ENCODE measurements at places on chromosomes 1 and 21.
A peak's percentile ranks its signal among the peaks of the same experiment; 100 is the strongest.

DNA sequence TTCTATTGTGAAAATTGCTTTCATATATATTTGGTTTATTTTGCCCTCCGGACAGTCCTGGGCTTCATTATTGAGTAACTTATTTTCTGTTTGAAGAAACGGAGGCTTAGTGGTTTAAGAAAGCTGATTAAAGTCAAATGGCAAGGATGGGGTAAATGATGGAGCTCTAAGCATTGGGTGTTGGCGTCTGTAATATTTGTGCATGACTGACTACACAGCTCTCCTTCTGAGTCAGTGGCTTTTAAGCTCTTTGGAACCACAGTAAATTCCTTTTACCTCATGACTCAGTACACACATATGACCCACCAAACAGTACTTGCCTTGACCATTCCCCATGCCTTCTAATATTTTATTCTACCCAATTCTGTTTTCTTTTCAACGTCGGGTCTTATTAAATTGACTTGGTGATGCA lies 21.0 kb downstream of the B3GALT5 start:
- no peak overlapping the region for H3K27ac ChIP-seq
- H3K27me3 ChIP-seq: no peaks in the 10 kb centered on the region
- H3K4me3 ChIP-seq: no peak overlapping the region
- no peak for DNase-seq
- no peaks in the 10 kb centered on the region for H3K36me3 ChIP-seq

GRCh38 chr21:35482933-35483662 lies 434.0 kb upstream of the RUNX1 start:
- H3K27me3 ChIP-seq: no peaks in the 10 kb centered on the region
- DNase-seq: no peak
- H3K4me3 ChIP-seq: no peak overlapping the region
- no peaks in the 10 kb centered on the region for H3K4me1 ChIP-seq
- no peaks in the 10 kb centered on the region for H3K36me3 ChIP-seq

- H3K27ac ChIP-seq: no peak overlapping the region
- H3K4me1 ChIP-seq: peaks cover 16% of the 10 kb centered on the region
- peaks cover 50% of the 10 kb centered on the region for H3K27me3 ChIP-seq
- no peaks in the 10 kb centered on the region for H3K36me3 ChIP-seq
- no peak for DNase-seq
These were observed 2.9 kb upstream of the CRABP2 start for GRCh38 chr1:156708218-156708661.

- no peak overlapping the region for H3K4me3 ChIP-seq
- H3K27ac ChIP-seq: no peak overlapping the region
- H3K27me3 ChIP-seq: no peaks in the 10 kb centered on the region
- H3K4me1 ChIP-seq: no peaks in the 10 kb centered on the region
These were observed 35.6 kb downstream of the EEIG2 start for GRCh38 chr1:108595507-108595906.

DNA sequence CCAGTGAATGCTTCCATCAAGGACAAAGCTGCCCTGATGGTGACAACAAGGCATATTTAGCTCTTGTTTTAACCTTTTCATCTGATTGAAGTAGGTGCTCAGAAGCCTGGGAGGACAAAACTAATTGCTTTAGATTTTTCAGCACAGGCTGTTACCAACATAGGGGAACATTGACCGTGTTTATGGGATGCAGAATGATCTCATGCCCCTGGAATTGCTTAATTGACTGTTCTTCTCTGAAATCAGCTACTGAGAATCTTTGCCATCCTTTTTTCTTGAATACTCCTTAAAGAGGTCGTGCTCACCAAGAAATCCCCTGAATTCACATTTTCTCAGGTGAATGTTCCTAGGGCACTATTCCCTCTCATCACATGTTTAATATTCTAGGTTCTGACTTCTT lies 95.9 kb upstream of the CCDC190 start:
- H3K4me1 ChIP-seq: no peaks in the 10 kb centered on the region
- no peak for DNase-seq
- no peaks in the 10 kb centered on the region for H3K27me3 ChIP-seq
- no peak overlapping the region for H3K4me3 ChIP-seq

- DNase-seq: no peak
- peaks cover 59% of the 10 kb centered on the region for H3K27me3 ChIP-seq
- no peaks in the 10 kb centered on the region for H3K36me3 ChIP-seq
- peak overlapping the region; percentile 22 for H3K4me3 ChIP-seq
These were observed 7.9 kb downstream of the SLC45A3 start for GRCh38 chr1:205672395-205672889.

DNA sequence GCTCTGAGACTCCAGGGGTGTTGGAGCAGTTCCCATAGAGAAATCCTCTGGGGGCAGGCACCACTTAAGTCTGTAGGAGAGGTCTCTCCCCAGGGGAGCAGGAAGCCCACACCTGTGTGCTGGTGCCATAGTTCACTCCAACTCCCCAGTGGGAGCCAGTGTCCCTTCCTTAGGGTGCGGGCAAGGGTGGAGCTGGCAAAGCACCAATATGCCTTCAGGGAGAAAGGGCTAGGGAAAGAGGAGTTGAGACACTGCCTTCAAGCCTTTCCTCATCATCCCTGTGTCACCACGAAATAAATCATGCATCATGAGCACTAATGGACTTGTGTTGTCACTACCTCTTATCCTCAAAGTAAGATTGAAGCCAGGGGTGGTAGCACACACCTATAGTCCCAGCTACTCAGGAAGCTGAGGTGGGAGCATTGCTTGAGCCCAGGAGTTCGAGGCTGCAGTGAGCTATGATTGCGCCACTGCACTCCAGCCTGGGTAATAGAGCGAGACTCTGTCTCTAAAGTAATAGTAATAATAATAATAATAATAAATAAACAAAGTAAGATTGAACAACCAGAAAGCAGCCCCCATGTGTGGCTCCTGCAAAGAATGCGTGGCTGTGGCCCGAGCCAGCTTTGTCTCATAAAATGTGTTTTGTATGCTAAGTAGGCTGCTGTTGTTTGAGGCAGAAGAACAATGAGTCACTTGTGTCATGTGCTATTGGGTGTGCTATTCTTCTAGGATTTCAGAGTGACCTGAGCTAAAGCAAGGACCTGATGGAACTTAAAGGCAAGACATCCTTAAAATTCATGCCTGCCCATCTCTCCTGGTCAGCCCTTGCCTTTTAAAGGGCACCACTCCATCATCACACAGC lies 6.7 kb upstream of the TIE1 start:
- no peaks in the 10 kb centered on the region for H3K27me3 ChIP-seq
- no peak overlapping the region for H3K4me3 ChIP-seq
- H3K36me3 ChIP-seq: no peaks in the 10 kb centered on the region

- no peak for DNase-seq
- no peak overlapping the region for H3K4me3 ChIP-seq
- H3K4me1 ChIP-seq: no peaks in the 10 kb centered on the region
- H3K27ac ChIP-seq: no peak overlapping the region
These were observed 122.0 kb upstream of the GREM2 start for GRCh38 chr1:240734001-240734400.

- no peak overlapping the region for H3K27ac ChIP-seq
- no peaks in the 10 kb centered on the region for H3K27me3 ChIP-seq
- H3K36me3 ChIP-seq: no peaks in the 10 kb centered on the region
- DNase-seq: no peak
These were observed 92.0 kb upstream of the RALGPS2 start for GRCh38 chr1:178633056-178633455.

- peak; percentile 53 for DNase-seq
- no peak overlapping the region for H3K4me3 ChIP-seq
- no peaks in the 10 kb centered on the region for H3K27me3 ChIP-seq
- no peak overlapping the region for H3K27ac ChIP-seq
- no peaks in the 10 kb centered on the region for H3K4me1 ChIP-seq
- H3K36me3 ChIP-seq: no peaks in the 10 kb centered on the region
These were observed 331.6 kb downstream of the SRGAP2C start for GRCh38 chr1:121516234-121516967.

DNA sequence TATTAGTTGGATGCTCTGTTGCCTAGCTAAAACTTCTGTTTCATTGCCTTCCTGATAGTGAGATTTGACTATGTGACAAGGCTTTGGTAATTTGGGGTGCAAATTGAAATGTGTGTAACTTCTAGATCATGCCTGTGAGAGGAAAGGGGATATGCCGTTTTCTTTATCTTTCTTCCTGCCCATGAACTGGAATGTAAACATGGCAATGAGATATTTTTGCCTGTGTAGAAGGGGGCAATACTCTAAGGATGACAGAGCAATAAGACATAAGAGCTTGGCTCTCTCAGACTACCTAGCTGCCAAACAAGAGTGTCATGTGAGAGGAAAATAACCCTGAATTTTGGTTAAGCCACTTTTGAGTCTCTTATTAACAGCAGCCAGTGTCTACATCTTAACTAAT lies 49.7 kb downstream of the RAP1A start:
- H3K4me1 ChIP-seq: peaks cover 25% of the 10 kb centered on the region
- DNase-seq: no peak
- H3K4me3 ChIP-seq: no peak overlapping the region

GRCh38 chr21:29443411-29444010 lies 144.8 kb downstream of the BACH1 start:
- H3K4me3 ChIP-seq: no peak overlapping the region
- no peaks in the 10 kb centered on the region for H3K4me1 ChIP-seq
- no peaks in the 10 kb centered on the region for H3K27me3 ChIP-seq
- DNase-seq: no peak
- no peak overlapping the region for H3K27ac ChIP-seq
- H3K36me3 ChIP-seq: no peaks in the 10 kb centered on the region

DNA sequence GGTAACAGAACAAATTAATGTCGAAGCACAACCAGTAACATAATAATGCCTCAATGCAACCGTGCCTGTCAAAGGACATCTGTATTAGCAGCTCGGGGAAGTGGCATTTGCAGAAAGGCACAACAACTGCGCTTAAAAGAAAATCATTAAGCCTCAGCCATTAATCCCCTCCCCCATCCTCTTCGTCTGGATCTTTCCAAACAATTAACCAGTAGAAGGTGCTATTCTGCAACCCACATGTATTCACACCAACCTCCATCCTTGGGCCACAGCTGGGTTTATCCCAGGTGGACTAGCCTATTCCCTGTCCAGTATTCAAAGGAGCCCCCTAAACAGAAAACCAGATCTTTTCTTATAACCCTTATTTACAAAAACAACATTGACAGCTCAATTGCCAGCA lies 2.6 kb downstream of the RERE start:
- H3K36me3 ChIP-seq: no peaks in the 10 kb centered on the region
- H3K27ac ChIP-seq: no peak overlapping the region
- peaks cover 23% of the 10 kb centered on the region for H3K4me1 ChIP-seq
- H3K4me3 ChIP-seq: no peak overlapping the region

GRCh38 chr1:4170548-4171340 lies 270.7 kb upstream of the C1orf174 start:
- no peak overlapping the region for H3K27ac ChIP-seq
- no peaks in the 10 kb centered on the region for H3K4me1 ChIP-seq
- no peak overlapping the region for H3K4me3 ChIP-seq

DNA sequence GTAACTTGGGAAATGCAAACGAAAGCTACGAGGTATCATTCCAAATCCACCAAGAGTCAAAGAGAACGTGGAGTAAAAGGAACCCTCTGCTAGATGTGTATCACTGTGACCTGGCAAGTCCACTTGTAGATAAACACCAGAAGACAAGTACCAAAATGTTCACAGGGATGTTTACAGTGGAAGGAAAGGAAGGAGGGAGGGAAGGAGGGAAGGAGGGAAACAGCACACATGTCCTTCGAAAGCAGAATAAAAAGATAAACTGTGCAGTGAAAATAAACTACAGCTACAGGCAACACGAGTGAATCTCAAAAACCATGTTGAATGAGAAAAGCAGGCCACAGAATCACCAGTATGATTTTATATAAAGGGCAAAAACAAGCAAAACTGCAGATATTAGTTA lies 59.9 kb downstream of the TP53BP2 start:
- no peak for DNase-seq
- H3K4me3 ChIP-seq: no peak overlapping the region
- no peak overlapping the region for H3K27ac ChIP-seq

DNA sequence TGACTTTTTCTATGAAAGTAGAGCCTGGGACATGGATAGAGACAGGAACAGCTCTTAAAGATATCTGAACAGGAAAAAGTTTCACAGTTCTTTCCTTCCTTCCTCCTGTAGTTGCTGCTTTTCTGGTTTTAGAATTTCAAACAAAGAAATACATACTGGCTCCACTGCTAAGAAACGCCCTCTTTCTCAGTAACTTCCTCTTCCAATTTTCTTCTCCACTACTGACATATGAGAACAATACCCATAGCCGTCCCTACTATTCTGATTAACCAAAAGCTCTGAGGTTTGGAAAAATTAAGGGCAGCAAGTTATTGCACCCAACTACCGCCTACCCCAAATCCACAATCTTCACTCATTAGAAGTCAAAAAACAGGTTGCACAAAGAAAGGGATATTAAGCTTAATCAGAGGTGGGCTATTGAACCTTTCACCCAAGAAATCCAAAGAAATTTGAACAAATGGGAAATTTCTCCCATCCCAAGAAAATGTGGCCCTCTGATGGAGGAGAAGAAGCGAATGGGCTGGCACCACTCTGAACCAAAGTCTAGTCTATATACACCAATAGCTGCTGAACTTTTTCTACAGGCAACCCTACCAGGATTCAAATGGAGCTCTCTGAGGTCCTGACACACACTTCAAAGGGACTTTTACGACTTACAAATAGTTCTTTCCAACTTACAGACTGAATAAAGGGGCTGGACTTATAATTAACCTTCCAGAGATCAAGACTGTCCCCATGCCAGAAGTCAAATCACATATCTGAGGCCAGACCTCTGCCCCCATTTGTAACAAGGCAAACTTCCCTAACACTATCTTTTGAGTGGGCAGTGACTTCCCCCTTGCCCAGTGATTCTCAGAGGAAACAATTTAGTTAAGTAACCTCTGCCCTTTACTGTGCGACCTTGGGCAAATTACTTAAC lies 1.7 kb downstream of the WASF2 start:
- peaks cover 25% of the 10 kb centered on the region for H3K4me1 ChIP-seq
- DNase-seq: no peak
- peak overlapping the region; percentile 93 for H3K4me3 ChIP-seq
- H3K36me3 ChIP-seq: no peaks in the 10 kb centered on the region

- no peaks in the 10 kb centered on the region for H3K36me3 ChIP-seq
- 0 out of 2 replicates have a peak, but pooled peaks cover 2% of the 10 kb centered on the region for H3K4me1 ChIP-seq
- no peak overlapping the region for H3K4me3 ChIP-seq
- H3K27ac ChIP-seq: no peak overlapping the region
These were observed 66.8 kb downstream of the EPB41 start for GRCh38 chr1:28981210-28981609.
